Skeletal muscle cell (primary cell): ENCODE measurements at places on chromosomes 4 and X.

DNA sequence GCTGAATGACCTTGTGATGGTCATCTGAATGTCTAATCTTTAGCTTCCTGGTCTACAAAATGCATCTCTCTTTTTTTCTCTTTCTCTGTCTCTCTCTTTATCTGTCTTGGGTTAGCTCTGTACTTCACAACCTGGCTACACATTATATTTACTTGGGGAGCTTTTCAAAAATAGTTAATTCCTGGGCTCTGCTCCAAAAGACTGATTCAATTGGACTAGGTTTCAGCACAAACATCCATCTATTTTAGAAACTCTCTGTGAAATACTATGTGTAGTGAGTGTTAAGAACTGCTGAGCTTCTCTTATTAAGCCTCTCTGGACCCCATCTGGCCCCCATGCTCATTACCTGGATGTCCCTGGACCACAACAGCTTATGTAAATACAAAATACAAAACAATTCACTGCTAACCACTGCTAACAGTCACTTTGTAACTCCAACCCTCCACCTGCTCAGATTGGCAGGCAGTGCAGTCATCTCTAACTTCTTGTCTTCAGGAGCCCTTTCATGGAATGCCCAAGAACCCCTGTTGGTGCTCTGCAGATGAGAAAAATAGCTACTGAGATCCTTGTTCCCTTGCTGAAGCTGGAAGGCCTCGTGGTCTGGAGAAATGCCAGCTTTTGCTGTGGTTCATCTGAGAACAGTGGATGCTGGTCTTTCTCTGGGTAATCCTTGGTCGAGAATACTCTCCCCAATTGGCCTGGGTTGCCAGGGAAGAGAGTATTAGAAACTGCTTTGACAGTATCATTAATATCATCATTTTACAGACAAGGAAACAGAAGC, 14.8 kb upstream of the BOD1L1 start:
- DNase-seq: peak; percentile 59

DNA sequence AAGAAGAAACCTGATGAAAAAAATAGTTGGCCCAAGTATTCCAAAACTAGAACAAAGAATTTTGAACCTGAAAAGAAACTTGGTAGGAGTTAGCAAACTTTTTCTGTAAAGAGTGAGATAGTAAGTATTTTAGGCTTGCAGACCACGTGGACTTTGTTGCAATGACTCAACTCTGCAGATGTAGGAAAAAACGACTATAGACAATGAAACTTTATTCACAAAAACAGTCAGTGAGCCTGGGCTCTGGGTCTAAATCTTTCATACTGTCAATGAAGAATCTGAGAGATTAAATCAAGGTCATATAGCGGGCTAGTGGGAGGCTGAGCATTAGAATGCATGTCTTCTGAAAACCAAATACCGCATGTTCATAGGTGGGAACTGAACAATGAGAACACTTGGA, 23.0 kb downstream of the SH3D19 start:
- no peak for DNase-seq

DNA sequence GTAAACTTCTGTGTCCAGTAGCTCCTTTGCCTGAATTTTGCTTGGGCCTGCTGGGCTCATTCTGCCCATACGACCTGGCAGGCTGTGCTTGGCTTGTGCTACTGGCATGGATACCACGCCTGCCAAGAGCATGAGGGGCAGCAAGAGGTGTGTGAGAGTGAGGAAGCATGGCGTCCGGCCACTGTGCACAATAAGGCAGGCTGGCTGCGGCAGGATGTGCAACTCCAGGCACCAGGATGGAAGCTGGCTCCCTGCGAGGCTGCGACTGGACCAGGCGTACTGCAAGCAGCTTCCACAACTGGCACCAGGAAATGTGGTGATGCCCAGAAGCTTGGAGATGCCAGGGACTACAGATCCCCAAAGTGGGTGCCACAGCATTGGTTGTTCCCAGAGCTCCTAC, 709.3 kb downstream of the PCDH18 start:
- no peak for DNase-seq

- DNase-seq: no peak
Measured at GRCh38 chrX:44903830-44904530, 31.0 kb downstream of the KDM6A start.

- no peak for DNase-seq
Measured at GRCh38 chr4:120918788-120919187, 3.7 kb downstream of the PRDM5 start.

DNA sequence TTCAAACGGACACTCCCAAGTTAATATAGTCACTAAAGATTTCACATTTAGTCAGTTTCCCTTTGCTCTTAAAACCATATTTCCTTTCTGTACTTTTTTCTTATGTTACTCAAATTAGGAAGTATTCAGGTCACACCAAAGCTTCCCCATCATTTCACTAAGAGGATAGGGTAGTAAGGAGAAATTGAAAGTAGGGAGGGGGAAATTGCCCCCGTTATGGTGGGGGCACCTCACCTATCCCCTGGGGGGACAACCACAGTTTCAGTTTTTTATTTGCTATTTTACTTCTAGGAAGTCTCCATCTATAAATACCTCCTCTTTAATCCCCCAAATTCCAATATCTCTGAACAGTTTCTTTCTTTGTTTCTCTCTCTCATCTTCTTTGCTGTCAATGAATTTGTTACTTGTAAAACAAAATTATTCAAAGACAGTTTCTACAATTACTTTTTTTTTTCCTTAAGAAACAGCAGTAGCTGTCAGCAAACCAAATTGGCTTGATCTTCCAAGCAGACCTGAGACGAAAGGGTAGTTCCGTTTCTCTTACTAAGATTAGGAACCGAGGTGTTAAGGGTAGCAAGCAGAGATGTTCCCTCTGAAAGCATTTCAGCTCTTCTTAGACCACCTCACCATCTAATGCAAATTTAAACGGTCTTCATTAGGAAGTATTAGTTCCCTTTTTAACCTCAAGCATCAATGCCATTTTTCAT, 160.2 kb upstream of the KLF3 start:
- DNase-seq: no peak

DNA sequence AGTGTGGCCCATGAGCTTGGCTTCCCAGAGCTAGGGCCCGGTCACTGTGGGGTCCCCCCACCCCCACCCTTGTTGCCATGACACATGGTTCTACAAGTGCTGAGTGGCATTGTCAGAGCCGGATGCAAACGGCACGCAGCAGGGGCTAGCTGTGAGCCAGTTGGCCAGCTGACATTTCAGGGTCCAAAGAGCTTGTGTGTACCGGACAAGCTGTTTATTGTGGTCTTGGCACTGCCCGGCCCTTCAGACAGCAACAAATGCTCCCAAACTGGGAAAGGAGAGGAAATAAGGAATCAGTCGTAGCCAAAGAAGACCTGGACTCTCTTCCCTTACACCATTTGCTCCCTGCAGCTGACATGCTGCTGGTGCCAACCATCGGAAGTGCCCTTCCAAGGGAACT, 36.8 kb downstream of the TSC22D3 start:
- no peak for DNase-seq

GRCh38 chr4:77451530-77451929, 154.1 kb upstream of the CXCL13 start:
- DNase-seq: no peak

- no peak for DNase-seq
Measured at GRCh38 chrX:134002921-134003615, 17.7 kb upstream of the GPC3 start.
